ENCODE measurements at places on chromosomes 7 and 10.

DNA sequence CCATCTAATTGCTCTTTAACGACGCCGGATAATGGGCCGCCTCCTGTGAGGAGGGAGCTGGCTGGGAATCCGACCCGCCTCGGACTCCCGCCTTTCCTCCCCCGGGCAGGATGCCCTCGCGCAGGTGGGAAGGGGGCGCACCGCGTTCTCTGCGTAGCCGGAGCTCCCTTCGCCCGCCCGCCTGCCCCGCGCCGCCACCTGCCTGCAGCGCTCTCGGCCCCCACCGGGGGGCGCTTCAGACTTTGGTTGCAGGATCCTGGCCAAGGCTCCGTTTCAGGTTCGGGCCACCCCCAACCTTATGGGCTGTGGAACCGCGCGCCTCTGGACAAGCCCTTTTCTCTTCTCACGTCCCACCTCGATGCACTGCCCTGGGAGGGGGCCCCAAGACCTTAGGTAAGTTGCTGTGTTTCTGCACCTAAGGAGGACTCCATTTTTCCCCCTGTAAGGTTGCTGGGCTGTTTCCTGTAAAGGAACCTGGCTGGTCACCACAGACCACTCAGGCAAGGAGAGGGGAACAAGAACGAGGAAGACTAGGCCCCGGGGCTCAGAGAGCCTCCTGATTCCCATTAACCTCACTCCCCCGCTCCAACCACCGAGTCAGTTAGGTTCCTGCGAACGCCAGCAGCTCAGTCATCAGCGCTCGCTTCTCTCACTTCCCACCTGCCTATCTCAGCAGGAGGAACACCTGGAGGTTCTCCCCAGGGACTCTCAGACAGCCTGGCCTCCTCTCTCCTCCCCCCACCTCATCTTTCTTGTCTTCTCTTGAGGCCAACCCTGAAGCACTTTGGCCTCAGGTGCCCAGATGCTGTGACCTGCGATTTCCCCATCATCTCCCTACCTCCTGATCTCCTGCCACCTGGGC, 11.3 kb upstream of the KAZALD1 start:
- peak; percentile 88 for DNase-seq

DNA sequence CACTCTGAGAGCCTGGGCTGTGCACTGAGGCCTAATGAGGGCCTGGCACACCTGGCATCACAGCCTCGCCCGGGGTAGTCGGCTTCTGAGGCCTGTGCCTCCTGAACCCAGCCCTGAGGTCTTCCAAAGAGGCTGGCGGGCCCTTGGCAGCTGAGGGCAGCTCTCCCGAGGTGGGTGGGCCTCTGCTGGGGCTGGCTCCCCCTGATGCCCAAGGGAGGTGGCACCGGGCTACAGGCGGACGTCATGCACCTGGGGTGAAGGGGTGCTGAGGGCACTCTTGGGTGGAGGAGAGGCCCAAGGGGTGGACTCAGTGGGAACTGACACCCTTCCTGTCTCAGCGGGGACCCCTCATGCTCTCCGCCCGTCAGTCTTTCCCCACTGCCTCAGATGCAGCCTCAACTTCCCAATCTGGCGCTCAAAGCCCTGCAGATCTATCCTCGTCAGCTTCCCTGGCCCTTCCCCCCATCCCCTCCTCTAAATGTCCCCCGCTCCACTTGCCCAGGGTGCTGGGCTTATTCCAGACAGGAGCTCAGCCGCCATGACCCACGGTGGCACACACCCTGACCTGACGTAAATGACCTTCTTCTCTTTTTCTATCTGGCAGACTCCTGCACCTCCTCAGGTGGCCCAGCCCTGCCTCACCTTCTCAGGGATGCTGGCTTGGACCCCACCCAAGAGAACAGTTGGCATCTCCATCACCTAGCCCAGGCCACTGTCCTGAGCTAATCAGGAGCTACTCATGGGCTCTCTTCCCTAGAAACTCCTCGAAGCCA, 38.2 kb downstream of the MYL10 start:
- no peak for DNase-seq

- no peak for DNase-seq
These were observed 1.5 kb downstream of the ZNF394 start for GRCh38 chr7:99498546-99498944.

DNA sequence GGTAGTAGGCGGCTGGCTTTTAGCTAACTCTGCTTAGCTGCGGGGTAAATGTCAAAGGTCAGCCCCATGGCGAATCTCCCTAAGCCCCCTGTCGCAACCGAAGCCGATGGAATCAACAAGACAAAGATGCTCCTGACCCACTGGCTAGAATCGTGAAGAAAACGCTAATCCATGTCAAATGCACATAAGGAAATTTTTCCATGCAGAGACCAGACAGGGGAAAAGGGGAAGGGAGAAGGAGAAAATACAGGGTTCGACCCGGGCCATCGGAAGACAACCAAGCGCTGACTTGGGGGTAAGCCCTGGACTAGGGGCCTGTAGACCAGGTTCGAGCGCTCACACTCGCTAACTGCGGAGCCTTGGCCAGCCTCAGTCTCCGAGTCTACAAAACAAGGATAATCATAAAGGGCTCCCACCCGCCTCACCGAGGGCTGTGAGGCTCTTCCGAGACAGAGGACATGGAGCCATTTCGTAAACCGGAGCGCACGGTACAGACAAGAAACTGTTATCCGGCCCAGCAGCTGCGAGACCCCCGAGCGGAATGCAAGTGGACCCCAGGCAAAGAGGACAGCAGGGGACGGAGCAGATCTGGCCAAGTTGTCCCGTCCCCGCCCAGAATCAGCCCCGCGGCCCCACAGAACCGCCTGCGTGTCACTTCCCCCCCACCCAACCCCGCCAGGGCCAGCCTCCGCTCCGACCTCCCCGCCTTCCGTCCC, 507 bp downstream of the SAR1A start:
- no peak for DNase-seq

DNA sequence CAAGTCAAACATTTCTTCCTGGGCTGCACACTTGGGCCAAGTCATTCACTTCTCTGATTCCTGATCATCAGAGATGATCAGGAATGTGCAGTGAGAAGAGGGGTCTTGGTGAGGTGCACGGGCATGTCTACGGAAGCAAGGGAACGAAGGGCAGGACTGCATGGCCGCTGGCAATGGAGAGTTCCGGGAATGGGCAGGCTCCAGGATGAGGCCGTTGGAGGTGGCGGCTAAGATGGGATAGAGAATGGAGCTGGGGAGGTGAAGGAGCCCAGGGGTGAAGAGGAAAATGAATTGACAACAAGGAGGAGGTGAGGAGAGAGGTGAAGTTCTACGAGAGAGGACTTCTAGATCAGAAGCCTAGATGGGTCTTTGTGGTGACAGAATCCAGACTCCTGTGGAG, 260.0 kb downstream of the GRID1 start:
- DNase-seq = no peak

DNA sequence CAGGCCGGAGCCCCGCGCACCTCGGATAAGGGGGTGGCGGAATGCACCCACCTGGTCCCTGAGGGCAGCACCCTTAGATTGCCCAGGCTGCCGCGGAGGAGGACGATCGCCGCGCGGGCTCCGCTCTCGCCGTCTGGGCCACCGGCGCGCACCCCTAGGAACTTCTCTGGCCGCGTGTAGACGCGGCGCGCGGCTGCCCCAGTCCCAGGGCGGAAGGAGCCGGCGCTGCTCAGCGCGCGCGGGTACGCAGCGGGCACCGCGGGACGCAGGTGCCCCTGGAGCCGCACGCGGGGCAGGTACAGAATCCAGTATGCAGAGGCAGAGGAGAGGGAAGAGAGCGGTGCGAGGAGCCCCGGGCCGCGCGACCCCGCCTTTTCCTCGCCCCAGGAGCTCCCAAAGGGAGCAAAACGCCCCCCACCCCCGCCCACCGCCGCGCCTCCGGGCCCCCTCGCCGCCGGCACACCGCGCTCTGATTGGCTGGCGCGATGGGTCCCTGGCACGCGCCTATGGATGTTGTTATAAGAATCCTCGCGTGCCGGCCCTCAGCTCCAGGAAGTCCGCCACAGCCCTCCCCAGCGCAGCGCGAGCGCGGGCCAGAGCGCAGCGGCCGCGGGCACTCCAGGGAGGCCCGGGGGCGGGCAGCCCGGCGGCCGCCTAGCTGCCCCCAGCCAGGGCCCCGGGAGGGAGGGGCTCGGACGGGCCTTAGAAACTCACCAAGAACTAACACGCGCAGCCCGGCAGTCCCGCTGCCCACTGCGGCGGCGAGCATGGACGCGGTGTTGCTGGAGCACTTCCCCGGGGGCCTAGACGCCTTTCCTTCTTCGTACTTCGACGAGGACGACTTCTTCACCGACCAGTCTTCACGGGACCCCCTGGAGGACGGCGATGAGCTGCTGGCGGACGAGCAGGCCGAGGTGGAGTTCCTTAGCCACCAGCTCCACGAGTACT, at the start of gene PTF1A:
TSS of gene PTF1A (plus strand) at position 549 of the 948 bp plus-strand sequence. CDS start at position 768, 219 bp downstream.
- DNase-seq = no peak

- DNase-seq = no peak
These were observed 10.0 kb upstream of the SLIT1 start for GRCh38 chr10:97195706-97196222.
